Activated CD8-positive, alpha-beta memory T cell treated with anti-CD3 and anti-CD28 coated beads for 24 hours (primary cell): ENCODE measurements at places on chromosomes 13 and 19.

DNA sequence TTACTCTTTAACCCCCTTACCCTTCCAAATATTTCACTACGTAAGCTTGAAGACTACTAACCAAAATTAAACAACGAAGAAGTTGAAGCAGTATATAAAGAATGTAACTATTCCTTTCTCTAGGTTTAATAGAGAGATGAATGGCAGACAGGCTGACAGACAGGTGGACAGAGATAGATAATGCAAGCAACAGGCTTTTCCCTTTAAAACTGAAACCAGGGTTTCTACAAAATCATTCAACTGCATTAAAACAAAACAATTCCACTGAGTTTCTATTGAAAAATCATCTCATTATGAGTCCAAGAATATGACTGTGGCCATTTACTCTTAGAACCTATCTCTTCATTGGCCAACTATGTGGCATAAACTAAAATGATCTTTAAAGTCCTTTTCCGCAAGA lies 15.2 kb downstream of the LNX2 start:
- DNase-seq: no peak

GRCh38 chr13:75618308-75618707 lies 17.8 kb upstream of the LMO7 start:
- DNase-seq: no peak

DNA sequence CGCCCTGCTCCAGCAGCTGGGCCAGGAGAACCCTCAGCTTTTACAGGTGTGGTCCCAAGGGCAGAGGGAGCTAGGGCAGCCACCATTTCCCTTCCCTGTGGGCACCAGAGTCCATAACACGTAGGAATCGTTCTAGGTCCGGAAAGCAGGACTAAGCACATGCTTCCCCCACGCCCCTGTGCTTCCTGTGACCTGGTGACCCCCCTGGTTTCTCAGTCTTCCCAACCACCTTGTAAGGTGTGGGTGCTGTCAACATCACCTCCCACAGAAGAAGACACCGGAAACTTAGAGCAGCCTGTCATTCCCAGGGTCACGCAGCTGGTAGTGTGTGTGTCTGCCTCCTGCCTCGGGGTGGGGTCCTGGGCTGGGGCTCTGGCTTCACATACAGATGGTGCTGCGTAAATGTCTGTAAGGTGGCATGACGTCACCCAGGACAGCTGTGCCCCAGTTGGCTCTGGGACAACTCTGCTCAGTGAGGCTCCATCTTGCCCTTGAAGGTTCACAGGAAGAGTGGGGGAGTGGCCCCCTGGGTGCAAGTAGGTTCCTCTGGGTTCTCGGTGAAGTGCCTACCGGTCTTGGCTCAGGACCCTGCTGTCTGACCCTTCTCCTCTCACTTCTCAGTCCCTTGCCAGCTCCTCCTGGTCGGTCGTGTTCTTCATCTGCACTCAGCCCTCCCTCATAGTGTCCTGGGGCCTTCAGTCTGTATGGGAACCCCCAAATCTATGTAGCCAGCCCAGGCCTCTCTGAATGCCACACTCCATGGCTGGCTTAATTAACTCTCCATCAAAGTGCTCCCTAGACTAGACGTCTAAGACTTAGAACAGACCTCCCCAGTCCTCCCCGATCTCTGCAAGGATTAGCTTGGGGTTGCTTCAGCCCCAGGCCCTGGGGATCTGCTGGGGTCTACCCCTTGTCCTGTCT lies 4.0 kb downstream of the RAD23A start:
- peak; percentile 58 for DNase-seq

DNA sequence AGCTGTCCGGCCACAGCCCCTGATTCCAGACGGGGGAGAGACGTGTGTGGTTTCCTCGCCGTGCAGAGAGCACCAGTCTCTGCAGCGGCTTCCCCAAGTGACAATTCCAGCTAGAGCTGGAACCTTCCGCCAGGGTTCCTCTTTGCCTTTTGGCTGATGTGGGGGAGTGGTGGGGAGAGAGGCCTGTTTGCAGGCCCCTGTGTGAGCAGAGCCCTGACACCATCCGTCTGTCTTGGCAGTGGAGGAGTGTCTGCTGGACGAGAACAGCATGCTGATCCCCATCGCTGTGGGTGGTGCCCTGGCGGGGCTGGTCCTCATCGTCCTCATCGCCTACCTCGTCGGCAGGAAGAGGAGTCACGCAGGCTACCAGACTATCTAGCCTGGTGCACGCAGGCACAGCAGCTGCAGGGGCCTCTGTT lies 25.0 kb downstream of the LAMP1 start:
- no peak for DNase-seq

DNA sequence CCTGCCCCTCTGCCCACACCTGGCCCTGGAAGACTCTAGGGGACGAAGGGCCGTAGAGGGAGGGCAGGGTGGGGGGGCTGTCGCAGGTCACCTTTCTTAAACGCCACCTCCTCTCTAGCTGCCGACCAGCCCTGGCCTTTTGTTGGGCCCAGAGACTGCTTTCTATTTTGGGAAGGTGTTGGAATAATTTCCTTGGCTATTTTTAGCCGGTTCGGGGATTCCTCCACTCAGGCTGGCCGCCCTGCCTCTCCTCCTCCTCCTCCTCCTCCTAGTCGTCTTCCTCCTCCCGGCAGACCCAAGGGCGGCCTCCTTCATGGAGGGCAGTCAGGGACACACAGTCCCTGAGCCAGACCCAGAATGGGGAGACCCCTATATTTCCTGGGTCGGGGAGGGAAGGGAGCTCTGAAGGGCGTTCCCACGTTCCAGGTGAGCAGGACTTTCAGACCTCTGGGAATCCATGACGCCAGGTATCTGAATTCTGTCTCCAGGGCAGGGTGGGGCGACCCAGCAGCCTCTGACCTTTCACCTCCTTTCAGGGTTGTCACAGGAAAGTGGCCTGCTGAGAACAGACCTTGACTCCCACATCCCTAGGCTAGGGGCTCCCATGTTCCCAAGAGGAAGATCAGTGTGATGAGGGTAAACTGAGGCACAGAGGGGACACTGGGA lies 19.9 kb downstream of the GADD45B start:
- no peak for DNase-seq

DNA sequence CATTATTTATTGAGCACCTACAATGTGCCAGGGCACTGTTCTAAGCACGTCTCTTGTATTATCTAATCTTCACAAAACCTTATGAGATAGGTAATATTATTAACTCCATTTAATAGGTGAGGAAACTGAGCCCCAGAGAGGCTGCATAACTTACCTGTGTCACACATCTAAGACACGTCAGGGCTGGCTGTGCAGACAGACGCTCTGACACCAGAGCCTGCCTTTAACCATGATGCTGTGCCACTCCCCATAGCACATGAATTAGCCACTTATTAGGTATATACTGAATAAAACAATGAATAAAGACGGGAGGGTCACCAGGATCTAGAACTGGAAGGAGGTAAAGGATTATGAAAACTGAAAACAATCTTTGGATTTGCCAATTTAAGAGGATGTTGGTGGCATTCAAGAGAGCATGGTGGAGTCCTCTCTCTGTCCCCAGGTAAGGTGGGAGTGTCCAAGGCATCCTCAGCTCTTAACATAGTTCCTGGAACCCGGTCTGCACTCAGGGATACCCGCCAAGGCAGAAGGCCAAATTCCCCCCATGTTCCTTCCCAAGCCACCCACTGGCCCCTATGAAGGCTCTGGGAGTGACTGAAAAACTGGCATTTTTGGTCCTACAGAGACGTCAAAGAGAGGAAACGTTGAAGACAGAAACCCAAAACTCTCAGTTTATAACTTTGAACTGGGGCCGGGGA lies 479.7 kb downstream of the FOXO1 start:
- peak; percentile 81 for DNase-seq

DNA sequence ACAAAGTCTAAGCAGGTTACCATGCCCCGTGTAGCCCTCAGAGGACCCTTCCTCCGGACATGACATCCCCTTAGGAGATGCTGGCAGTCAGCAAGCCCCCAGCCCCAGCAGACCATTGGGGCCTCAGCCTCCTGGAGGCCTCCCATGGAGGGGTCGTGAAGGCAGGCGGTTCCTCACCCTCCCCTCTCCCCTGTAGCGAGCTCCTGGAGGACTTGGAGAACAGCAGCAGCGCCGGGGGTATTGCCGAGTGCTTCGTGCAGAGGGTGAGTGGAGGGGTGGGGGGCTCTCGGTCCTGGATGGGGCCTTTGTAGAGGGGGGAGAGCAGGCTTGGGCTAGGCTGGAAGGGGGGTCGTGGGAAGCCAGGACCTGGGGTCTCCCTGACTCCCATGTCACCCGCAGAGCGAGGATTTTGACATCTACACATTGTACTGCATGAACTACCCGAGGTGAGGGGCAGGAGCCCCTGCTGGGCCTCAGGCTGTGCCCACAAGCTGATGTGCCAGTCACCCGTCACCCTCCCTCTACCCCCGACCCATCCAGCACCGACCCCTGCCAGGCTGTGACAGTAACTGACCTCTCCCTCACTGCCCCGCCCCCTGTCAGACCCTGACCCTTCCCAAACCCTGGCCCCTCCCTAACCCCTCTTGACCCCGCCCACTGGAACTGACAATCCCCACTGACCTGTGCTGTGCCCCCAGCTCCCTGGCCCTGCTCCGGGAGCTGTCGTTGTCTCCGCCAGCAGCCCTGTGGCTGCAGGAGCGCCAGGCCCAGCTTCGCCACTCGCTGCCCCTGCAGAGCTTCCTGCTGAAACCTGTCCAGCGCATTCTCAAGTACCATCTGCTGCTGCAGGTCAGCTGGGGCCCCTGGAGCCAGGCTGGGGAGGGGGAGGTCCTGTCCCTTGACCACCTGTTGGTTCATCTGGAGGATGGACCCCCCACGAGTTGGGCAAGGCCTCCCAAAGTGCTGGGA lies 4.0 kb downstream of the PLEKHG2 start:
- DNase-seq: no peak

- no peak for DNase-seq
Measured at GRCh38 chr19:604355-604754, 14.7 kb downstream of the HCN2 start.

DNA sequence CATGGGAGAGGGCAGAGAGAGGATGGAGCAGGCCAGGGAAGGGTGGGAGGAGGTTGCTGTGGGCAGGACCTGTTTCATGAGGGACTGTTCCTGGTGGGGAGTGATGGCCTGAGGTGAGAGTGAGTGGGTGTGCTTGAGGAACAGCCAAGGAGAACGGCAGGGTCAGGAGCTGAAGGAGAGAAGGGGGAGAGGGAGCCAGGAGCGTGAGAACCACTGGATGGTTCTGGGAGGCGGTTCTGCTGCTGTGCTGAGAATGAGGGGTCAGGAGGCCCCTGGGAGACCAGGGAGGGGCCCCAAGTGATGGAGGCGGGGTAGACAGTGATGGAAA lies 7.8 kb downstream of the SIN3B start:
- no peak for DNase-seq

DNA sequence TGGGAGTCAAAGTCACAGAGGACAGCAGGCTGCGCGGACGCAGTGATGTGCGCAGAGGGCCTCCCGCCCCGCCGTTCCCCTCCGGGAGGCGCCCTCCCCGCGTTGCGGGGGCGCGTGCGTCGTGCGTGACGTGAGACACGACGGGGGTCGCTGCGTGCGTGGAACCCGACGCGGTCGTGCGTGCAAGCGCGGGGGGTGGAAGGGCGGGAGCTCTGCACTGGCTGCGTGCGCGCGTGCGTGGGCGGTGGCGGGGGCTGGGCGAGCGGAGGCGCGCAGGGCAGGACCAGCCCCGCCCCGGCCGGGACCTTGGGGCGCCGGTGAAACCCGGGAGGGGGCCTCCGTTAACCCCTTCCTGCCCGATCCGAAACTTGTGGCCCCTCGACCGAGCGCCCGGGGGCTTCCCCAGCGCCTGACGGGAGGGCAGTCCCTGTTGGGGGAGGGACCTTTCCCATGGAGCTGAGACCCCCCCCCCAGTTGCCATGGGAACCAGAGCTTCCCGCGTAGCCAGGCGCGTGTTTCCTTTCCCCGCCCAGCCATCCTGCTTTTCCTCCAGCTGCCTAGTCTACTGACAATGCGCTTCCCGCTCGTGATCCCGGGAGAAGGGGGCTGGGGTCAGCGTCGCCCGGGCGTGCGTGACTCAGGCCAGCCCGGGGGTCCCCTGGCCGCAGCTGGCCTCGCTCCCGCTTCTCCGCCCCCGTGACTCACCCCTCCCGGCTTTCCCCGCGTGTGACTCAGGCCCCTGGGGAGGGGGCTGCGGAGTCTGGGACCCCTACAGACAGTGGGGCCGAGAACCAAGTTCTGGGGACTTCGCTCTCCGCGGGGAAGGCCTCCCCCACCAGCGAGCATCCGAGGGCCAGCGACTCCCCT lies 7.3 kb upstream of the HOOK2 start:
- DNase-seq: peak; percentile 96

DNA sequence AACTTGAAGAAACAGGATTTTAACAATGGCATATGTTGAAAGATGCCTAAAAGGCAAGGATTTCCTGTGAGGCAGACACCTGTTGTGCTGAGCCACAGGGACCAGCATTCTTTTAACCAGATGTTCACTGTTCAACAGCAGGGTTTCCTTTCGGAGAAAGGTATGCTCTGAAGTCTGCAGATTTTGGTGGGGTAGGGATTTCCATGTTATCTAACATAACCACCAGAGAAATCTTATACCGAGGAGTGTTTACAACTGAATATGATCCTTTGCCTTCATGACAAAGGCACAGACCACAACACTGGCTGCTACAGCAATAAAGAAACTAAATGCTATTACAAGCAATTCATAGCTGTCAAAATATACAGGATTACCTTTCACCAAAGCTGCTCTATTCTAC lies 48.1 kb downstream of the MPHOSPH8 start:
- no peak for DNase-seq

DNA sequence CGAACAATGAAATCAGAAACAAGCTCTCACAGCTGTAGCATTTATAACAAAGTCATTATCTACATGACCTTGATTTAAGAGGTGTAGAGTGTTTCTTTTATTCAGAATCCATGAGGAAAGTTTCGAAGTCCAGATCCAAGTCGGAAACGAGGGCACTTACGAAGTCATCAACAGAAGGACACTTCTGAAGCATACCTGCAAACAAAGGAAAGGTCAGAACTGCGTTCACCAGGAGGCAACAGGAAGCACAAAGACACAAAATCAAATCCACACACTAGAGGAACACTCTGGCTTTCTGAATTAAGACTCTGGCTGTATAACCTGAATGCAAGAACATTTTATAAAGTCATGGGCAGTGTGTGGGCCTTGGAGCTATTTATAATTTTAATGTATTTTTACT lies 158.9 kb downstream of the MIPEP start:
- no peak for DNase-seq

GRCh38 chr13:43085545-43085944 lies 62.2 kb downstream of the DNAJC15 start:
- no peak for DNase-seq

DNA sequence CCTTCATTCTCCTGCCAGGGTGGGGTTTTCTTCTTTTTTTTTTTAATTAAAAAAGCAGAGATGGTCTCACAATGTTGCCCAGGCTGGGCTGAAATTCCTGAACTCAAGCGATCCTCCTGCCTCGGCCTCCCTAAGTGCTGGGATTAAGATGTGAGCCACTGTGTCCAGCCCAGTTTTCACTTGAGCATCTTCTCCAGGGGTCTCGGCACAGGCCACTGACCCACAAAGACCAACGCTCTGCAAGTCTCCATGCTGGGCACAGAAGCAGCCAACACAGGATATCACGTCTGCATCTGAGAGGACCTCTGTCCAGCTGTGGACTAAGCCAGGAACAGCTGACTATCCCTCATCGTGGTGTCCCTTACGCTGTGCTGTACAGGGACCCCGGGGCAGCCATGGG lies 9.5 kb upstream of the TMEM86B start:
- no peak for DNase-seq

- no peak for DNase-seq
Measured at GRCh38 chr19:23851966-23852365, 62.7 kb upstream of the ZNF726 start.
